Activated CD4-positive, alpha-beta memory T cell treated with anti-CD3 and anti-CD28 coated beads for 36 hours (primary cell): ENCODE measurements at places on chromosomes 11 and 22. TPM values are rescaled to one million over a fixed set of nuclear protein-coding genes. Genes with fewer than 3 reads are reported as not detected.

DNA sequence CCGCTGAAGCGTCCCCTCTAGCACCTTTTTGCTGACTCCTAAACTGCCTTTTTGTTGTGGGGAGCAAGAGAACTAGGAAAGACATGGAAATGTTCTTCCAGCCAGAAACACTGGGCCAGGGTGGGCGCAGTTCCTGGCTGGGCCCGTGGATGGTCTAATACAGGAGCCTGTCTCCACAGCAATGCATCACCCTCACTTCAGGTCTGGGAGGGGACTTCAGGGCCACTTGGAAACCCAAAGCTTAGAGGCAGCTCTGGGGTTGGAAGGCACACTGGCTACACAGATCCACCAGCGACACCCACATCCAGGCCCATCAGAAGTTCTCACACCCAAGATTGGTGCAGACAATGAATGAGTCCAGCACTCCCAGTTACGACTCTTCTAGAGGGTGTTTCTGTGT is 120.3 kb downstream of the ETS1 start:
- DNase-seq: no peak

Gene ACTN3
- total RNA-seq: 0.24 TPM

- no peak for DNase-seq
Observed at GRCh38 chr11:75387736-75388294, 11.5 kb upstream of the RPS3 start.

GRCh38 chr11:73359341-73359740 is 16.9 kb upstream of the RELT start:
- no peak for DNase-seq

- DNase-seq: peak; percentile 68
Observed at GRCh38 chr11:78039919-78040671, 17.0 kb upstream of the KCTD14 start.

Gene HTR3B
- not detected for total RNA-seq

DNA sequence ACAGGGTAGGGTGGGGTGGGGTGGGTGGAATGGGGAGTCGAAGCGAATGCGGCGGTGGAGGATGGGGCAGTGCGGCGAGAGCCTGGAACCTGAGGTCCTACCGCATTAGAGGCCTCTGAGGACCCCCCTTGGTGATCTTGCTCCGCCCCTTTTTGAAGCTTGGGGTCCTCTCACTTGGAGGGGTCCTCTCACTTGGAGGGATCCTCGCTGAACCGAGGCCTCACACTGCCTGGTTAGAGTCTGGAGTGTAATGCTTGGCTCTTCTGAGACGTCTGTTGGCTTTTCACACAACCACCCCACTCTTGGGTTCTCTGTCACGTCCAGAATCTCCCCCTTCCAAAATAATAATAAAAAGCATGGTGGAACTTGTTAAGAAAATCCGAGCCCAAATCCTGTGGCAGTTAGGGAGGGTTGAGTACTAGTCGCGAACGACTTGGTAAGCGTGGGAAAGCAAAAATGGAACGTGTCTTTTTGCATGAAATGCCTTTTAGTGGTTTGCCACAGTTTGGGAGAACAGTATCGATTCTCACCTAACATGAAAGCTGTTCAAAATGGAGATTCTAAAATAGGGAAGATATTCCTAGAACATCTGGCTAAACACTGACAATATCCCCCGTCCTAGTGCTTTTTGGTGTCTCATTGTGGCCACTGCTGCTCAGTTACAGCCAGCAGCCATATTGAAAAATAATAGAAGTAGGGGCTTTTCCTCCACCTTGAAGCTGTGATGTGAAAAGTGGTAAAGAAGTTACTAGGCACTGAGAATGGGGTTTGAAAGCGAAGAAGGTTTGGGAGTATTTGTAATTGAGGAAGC is 822 bp downstream of the RBX1 start:
- DNase-seq: no peak

DNA sequence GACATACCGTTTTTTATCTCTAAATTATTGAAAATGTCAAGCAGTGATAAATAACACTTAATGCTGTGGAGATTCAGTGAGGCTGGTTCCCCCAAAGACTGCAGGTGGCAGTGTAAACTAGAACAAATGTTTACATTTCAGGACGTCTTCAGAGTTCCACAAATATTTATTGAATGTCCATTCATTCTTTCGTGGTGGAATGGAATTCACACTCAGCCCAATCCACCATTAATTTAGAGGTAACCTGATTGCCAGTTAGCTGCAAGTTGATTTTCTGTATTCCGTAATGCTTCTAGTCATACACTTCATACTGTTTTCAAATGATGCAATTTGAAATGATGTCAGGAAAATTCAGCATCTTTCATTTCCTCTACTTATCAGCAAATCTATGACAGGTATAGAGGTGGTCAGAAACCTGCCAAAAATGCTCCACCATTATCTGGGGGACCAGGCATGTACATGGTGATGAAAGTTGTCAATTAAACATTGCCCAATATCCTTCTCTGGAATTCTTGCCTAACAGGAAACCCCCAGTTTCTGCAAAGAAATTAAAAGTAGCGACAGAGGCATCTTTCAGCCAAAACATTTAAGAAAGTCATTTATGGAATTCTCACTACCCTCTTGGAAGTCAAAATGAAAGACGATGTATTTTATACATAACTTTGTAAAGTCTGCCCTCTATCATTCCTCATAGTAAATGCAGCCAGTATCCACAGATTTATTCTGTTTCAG is 94.3 kb upstream of the BMAL1 start:
- DNase-seq: no peak

Gene OR51M1
- total RNA-seq: not detected

GRCh38 chr22:27063406-27063805 is 406.0 kb downstream of the MIAT start:
- no peak for DNase-seq

Gene MYEOV
- total RNA-seq: not detected

Gene OR2AG2
- total RNA-seq: not detected

Gene SHANK2
- total RNA-seq: not detected

DNA sequence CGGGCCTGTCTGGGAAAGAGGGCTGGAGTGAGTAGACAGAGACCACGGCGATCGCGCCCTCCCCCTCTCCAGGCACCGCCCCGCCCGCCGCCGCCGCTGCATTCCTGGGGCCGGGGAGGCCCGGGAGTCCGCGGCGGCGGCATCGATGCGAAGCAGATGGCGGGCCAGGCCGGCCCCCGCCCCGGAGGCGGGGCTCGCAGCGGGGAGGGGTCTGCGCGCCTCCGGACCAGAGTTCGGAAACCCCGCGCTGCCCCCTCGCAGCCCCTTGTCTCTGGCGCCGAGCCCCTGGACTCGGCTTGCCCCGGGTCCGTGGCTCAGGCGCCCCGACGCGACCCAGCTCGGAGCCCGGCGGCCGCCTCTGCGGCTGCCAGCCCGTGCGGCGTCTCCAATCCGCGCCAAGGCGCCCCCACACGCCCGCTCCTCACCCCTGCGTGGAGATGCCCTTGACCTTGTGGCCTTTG is 1.3 kb downstream of the SCARF2 start:
- DNase-seq: no peak

DNA sequence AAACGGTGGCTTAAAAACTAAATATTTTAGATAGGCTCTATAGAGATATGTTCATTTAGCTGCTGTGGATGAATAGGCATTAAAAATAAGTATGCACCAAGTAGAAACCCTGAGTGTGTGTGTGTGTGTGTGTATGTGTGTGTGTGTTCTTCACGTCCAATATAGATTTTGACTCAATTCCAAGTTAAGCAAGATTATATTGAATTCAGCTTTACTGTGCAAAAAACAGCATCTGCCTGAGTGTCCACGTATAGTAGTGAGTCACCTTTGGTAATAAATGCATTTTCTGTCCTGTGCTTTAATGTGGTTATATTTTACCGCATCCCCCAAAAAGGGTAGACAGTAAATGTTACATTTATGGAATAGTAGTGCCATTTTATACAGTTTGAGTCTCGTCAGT is 71.2 kb downstream of the PDHX start:
- no peak for DNase-seq

Gene SNX32
- 2.7 TPM for total RNA-seq

Gene TSSC4
- total RNA-seq: 40.2 TPM

DNA sequence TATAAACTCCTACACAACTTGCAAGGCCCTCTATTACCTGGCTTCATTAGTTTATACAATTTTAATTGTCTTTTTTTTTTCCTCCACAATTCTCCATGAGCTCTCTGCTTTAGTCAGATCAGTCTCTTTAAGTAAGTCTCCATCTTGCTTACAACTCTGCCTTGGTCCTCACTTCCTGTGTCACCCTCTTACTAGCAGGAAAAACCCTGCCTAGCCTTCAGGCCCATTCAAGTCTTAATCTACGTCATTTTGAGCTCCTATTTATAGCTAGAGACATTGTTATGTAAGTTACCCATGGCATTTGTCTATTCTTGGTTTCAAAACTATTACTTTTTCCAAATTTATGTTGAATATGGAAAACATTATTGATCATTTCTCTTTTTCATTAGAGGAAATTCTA is 177.4 kb downstream of the SBF2 start:
- DNase-seq: no peak

DNA sequence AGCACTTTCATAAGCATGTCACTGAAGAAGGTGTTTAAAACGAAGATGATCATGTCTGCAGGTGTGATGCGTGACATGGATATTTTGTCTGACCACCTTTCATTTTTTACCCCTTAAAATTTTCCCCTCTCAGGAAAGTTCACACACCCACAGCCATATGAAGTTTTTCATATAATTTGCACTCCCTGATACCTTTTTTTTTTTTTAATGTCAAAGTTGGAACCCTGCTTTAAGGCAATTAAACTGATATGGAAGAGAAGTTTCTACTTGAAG is 104.6 kb downstream of the ATXN10 start:
- DNase-seq: no peak
